ENCODE measurements at places on chromosomes 3 and 15.

DNA sequence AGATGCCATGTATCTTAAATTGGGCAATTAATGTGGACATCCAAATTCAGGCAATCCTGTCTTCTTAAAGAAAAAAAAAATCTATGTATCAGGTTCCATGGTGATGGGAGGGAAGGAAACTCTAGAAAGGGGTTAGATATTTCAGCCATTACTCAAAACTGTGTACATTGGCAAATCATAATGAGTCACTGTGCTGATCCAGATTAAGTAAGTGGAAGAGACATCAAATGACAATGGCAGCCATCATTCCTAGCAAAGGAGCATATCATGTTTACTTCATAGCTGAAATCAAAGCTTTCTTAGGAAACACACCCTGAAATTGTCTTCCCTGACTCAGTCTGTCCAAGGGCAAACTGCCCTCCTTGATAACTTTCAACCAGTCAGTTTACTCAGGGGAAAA is 713.3 kb upstream of the GBE1 start:
- DNase-seq: no peak

GRCh38 chr15:88083811-88084760 is 172.5 kb downstream of the NTRK3 start:
- peak; percentile 11 for DNase-seq

GRCh38 chr15:75198560-75199356 is 2.9 kb upstream of the C15orf39 start:
- DNase-seq: no peak

DNA sequence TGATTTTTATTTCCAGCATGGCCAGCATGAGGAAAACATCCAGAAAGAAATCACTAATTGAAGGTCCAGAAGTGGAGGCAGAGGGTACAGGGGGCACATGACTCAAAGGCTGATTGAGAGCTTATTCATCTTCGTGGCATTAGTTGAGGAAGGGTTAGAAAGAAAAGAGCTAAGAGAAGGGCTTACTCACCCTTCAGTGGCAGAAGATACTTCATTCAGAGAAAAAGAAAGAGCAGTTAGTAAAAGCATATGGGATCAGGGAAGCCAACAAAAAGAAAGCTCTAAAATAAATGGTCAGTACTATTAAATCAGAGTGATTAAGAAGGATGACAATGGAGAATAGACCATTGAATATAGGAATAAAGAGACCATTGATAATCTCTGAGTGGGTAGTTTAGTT is 25.2 kb downstream of the GAP43 start:
- DNase-seq: no peak

GRCh38 chr15:41013691-41014414 is 60.6 kb downstream of the CHAC1 start:
- no peak for DNase-seq

DNA sequence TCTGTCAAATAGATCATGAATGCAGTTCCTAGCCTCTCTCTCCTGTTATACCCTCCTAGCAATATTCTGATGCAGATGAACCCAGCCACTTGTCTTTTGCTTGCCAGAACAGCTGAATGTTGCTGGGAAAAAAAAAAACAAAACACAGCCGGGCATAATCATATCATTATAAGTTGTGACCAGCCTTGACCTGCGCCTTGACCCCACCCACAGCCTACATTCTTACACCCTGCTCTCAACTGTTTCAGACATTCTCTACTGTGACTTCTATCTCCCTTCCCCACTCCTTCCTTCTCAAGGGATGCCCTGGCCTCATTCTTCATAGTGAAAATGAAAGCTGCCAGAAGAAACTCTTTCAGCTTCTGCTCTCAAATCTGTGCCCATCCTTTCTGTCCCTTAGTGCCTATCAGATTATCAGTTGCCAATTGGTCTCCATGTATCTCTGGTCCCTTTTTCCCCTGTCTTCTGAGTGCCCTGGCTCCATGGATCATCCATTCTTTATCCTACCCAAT is 389.1 kb upstream of the TPRG1 start:
- DNase-seq: no peak

Data from nucleus accumbens (tissue), 56 donors.